ENCODE measurements at places on chromosomes 1 and 21. TPM values are rescaled to one million over a fixed set of nuclear protein-coding genes. Genes with fewer than 3 reads are reported as not detected.

- H3K4me3 ChIP-seq: no peak overlapping the region
- no peak overlapping the region for H3K27ac ChIP-seq
- DNase-seq: no peak
- peaks cover 62% of the 10 kb centered on the region for H3K4me1 ChIP-seq
- H3K27me3 ChIP-seq: no peaks in the 10 kb centered on the region
Observed at GRCh38 chr1:2552189-2552588, 4.0 kb upstream of the TNFRSF14 start.

GRCh38 chr1:56824271-56824670, 5.1 kb upstream of the FYB2 start:
- H3K27ac ChIP-seq: no peak overlapping the region
- H3K4me3 ChIP-seq: no peak overlapping the region
- H3K4me1 ChIP-seq: no peaks in the 10 kb centered on the region
- peaks cover 16% of the 10 kb centered on the region for H3K27me3 ChIP-seq
- H3K36me3 ChIP-seq: no peaks in the 10 kb centered on the region

DNA sequence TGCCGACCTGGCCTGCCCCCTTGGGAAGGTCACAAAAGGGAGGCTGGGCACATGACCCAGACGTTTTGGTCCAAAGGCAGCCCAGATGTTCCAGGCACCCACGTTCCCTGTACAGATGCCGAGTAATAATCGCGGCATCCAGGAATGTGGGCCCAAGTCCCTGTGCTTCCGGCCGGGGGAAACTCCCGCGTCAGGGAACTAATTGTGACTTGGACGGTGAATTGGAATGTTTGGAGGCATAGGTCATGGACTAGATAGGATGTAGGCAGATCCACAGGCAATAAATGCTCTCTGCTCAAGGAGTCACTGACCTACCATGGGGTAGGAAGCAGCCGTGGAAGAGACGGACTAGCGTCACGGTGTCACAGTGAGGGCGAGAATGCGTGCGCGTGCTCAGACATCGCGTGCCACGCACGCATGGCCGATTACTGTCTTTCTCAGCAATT, 178.4 kb downstream of the DUSP10 start:
- peak overlapping the region; percentile 74 for H3K27ac ChIP-seq
- DNase-seq: no peak
- H3K4me1 ChIP-seq: no peaks in the 10 kb centered on the region
- H3K36me3 ChIP-seq: no peaks in the 10 kb centered on the region
- peaks cover 17% of the 10 kb centered on the region for H3K27me3 ChIP-seq
- H3K4me3 ChIP-seq: no peak overlapping the region

Gene SERPINC1
- not detected for polyA plus RNA-seq

Gene ALPL
- polyA plus RNA-seq: 1.8 TPM

Data from naive B cell (primary cell).